ENCODE measurements at places on chromosomes 3 and 15. TPM values are rescaled to one million over a fixed set of nuclear protein-coding genes. Genes with fewer than 3 reads are reported as not detected.

- H3K4me3 ChIP-seq, result no peak overlapping the region
- peak; percentile 66 for DNase-seq
- peak overlapping the region; percentile 17 for H3K27ac ChIP-seq
- no peaks in the 10 kb centered on the region for H3K36me3 ChIP-seq
- no peaks in the 10 kb centered on the region for H3K27me3 ChIP-seq
Measured at GRCh38 chr3:171974986-171975837, 64.2 kb upstream of the FNDC3B start.

The CCR5 gene
- under 0.01 TPM for total RNA-seq

DNA sequence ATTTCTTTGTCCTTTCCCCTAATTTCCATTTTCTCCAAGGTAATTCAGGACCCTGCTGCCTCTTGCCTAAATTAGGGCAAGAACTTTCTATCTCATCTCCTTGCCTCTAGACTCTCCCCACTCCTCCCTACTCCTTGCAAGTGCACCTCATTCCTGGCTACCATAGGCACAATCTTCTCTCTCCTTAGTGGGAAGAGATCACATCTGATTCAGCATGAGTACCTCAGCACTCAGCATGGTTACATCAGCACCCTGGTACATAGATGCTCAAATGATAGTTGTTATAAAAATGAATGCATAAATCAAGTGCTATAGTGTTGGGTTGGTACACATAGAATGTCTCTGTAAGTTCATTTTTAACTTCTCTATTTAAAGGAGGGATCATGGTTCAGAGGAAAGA is 313.4 kb upstream of the RASGRP1 start:
- no peak overlapping the region for H3K27ac ChIP-seq
- no peak for DNase-seq
- H3K4me3 ChIP-seq, result no peak overlapping the region
- H3K27me3 ChIP-seq, result no peaks in the 10 kb centered on the region
- peaks cover 11% of the 10 kb centered on the region for H3K4me1 ChIP-seq

The EEF1AKMT4 gene
- 2.3 TPM for total RNA-seq

The HGD gene
- under 0.01 TPM for total RNA-seq

GRCh38 chr15:99105514-99106341 is 848 bp downstream of the SYNM start:
- peak overlapping the region; percentile 57 for H3K4me3 ChIP-seq
- no peaks in the 10 kb centered on the region for H3K36me3 ChIP-seq
- H3K4me1 ChIP-seq, result no peaks in the 10 kb centered on the region
- peak; percentile 63 for DNase-seq

GRCh38 chr3:47523310-47524073 is 10.0 kb upstream of the ELP6 start:
- no peaks in the 10 kb centered on the region for H3K36me3 ChIP-seq

The SLC28A1 gene
- not detected for total RNA-seq

GRCh38 chr3:99951701-99952100 is 134.0 kb downstream of the CMSS1 start:
- H3K27ac ChIP-seq, result no peak overlapping the region
- H3K27me3 ChIP-seq, result no peaks in the 10 kb centered on the region
- peaks cover 5% of the 10 kb centered on the region for H3K4me1 ChIP-seq

DNA sequence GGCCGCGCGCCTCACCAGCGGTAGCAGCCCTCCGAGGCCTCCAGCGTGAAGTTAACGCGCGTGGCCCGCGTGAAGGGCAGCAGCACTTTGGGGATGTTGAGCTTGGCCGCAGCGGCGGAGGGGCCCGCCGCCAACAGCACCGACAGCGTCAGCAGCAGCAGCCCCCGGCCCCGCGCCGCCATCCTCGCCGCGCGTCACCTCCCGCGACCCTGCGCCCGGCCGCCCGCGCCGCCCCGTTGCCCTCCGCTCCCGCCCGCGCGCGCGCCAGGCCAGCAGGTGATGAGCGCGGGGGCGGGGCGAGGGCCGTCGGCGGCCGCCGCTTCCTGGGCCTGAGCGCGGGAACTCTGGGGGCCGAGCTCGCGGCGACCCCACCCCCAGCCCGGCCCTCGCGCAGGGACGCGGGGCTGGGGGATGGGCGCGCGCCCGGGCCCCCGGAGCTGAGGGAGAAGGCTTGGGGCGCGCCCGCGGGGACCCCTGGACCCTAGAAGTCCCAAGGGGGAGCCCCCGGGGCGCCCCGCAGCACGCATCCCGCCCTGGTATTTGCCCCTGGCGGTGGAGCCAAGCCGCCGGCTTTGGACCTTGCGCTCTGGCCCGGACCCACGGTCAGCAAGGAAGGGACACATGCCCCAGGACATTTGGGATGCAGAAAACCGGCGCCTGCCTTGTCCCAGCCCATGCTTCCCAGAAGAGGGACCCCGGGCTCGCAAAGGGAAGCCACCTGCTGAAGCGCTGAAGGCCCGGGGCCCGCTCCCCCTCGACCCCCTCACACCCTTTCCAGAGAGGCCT is at the start of gene NUP210:
Gene NUP210 (minus strand): TSS at position 278 of the 786 bp plus-strand sequence. CDS start 96 bp downstream, at position 182.
- no peaks in the 10 kb centered on the region for H3K4me1 ChIP-seq
- DNase-seq, result no peak
- no peaks in the 10 kb centered on the region for H3K36me3 ChIP-seq
- no peak within 1 kb of the TSS for H3K27ac ChIP-seq

GRCh38 chr3:170644711-170645110 is 58.8 kb upstream of the SLC7A14 start:
- peaks cover 2% of the 10 kb centered on the region for H3K4me1 ChIP-seq
- no peaks in the 10 kb centered on the region for H3K36me3 ChIP-seq
- H3K27me3 ChIP-seq, result no peaks in the 10 kb centered on the region
- H3K27ac ChIP-seq, result no peak overlapping the region
- no peak overlapping the region for H3K4me3 ChIP-seq
- no peak for DNase-seq

GRCh38 chr3:18092726-18093125 is 332.4 kb downstream of the SATB1 start:
- no peaks in the 10 kb centered on the region for H3K27me3 ChIP-seq
- no peak overlapping the region for H3K4me3 ChIP-seq
- no peaks in the 10 kb centered on the region for H3K36me3 ChIP-seq
- H3K4me1 ChIP-seq, result no peaks in the 10 kb centered on the region

- H3K36me3 ChIP-seq, result no peaks in the 10 kb centered on the region
- no peaks in the 10 kb centered on the region for H3K4me1 ChIP-seq
- no peak overlapping the region for H3K4me3 ChIP-seq
- no peaks in the 10 kb centered on the region for H3K27me3 ChIP-seq
- DNase-seq, result peak; percentile 83
- no peak overlapping the region for H3K27ac ChIP-seq
Measured at GRCh38 chr3:70882104-70882503, 569.7 kb upstream of the MDFIC2 start.

The CPNE9 gene
- not detected for total RNA-seq

- no peak for DNase-seq
- no peaks in the 10 kb centered on the region for H3K36me3 ChIP-seq
- no peaks in the 10 kb centered on the region for H3K27me3 ChIP-seq
- no peak overlapping the region for H3K27ac ChIP-seq
- no peaks in the 10 kb centered on the region for H3K4me1 ChIP-seq
Measured at GRCh38 chr3:13338231-13338630, 81.9 kb downstream of the NUP210 start.

GRCh38 chr3:11636394-11636770 is 7.3 kb downstream of the VGLL4 start:
- no peak overlapping the region for H3K4me3 ChIP-seq
- peaks cover 11% of the 10 kb centered on the region for H3K4me1 ChIP-seq
- H3K27me3 ChIP-seq, result no peaks in the 10 kb centered on the region
- no peaks in the 10 kb centered on the region for H3K36me3 ChIP-seq
- no peak for DNase-seq

DNA sequence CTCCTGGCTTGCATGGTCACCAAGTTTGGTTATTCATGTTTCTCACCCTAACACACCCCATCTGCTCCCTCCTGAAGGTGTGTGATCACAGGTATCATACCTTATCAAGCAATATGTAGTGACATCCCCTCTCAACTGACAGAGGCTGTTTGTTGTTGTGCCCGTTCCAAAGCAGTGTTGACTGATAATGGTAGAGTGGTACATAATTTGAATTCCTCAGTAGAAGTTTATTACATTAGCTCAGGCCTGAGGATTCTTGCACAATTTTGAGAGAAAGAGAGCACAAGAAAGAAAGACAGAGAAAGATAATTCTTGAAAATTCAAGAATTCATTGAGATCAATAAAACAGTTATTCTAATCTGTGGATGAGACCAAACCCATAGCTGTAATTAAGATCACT is 69.1 kb upstream of the SATB1 start:
- no peak overlapping the region for H3K4me3 ChIP-seq
- no peaks in the 10 kb centered on the region for H3K27me3 ChIP-seq
- H3K36me3 ChIP-seq, result no peaks in the 10 kb centered on the region
- no peak for DNase-seq
- no peak overlapping the region for H3K27ac ChIP-seq

The CD80 gene
- total RNA-seq, result under 0.01 TPM

GRCh38 chr3:31530039-31530959 is 2.4 kb upstream of the STT3B start:
- DNase-seq, result no peak
- H3K4me3 ChIP-seq, result peak overlapping the region; percentile 89
- no peak overlapping the region for H3K27ac ChIP-seq
- H3K4me1 ChIP-seq, result no peaks in the 10 kb centered on the region
- no peaks in the 10 kb centered on the region for H3K36me3 ChIP-seq
- no peaks in the 10 kb centered on the region for H3K27me3 ChIP-seq

DNA sequence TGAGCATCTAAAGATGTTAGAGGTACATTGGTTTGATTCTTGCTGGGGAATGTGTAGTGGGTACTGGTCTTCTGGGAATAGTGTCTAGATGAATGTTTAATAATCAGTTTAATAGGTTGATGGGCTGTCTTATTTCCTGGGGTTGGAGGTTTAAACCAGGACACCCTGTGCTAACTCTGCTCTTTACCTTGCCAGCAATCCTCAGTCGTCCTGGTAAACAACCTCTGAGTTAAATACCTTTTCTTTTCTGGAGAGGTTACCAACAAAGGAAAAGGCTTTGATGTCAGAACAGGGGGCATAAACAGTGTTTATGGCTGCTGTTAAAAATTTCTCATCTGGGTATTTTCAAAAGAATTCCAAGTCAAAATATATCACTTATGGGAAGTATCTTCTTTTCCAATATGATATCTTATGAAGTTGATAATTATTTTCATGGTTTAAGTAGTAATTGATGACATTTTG is 23.5 kb downstream of the MITF start:
- peak overlapping the region; percentile 23 for H3K27ac ChIP-seq
- H3K4me3 ChIP-seq, result no peak overlapping the region
- H3K36me3 ChIP-seq, result no peaks in the 10 kb centered on the region

- DNase-seq, result no peak
- no peak overlapping the region for H3K4me3 ChIP-seq
- H3K27me3 ChIP-seq, result no peaks in the 10 kb centered on the region
- H3K4me1 ChIP-seq, result no peaks in the 10 kb centered on the region
- no peak overlapping the region for H3K27ac ChIP-seq
- no peaks in the 10 kb centered on the region for H3K36me3 ChIP-seq
Measured at GRCh38 chr3:53026382-53027162, 19.3 kb downstream of the SFMBT1 start.

DNA sequence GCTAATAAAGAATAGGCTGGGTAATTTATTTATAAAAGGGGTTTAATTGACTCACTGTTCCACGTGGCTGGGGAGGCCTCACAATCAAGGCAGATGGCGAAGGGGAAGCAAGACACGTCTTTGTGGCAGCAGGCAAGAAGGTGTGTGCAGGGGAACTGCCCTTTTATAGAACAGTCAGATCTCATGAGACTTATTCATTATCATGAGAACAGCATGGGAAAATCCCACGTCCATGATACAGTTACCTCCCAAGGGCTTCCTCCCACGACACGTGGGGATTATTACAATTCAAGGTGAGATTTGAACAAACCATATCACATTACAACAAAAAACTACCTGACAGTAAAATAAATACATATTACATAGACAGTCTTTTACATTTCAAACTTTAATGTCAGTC is 414.9 kb downstream of the NAALADL2 start:
- no peak for DNase-seq
- H3K4me3 ChIP-seq, result no peak overlapping the region
- H3K27ac ChIP-seq, result no peak overlapping the region
- no peaks in the 10 kb centered on the region for H3K36me3 ChIP-seq
- H3K27me3 ChIP-seq, result no peaks in the 10 kb centered on the region

GRCh38 chr3:47782446-47783308 is 984 bp upstream of the SMARCC1 start:
- H3K4me3 ChIP-seq, result peak overlapping the region; percentile 86
- no peaks in the 10 kb centered on the region for H3K36me3 ChIP-seq
- H3K4me1 ChIP-seq, result peaks cover 2% of the 10 kb centered on the region

GRCh38 chr3:186930641-186931531 is 560 bp downstream of the ST6GAL1 start:
- peaks cover 3% of the 10 kb centered on the region for H3K4me1 ChIP-seq
- H3K27me3 ChIP-seq, result peaks cover 3% of the 10 kb centered on the region
- H3K36me3 ChIP-seq, result no peaks in the 10 kb centered on the region
- peak overlapping the region; percentile 70 for H3K4me3 ChIP-seq
- no peak overlapping the region for H3K27ac ChIP-seq

The GALNT15 gene
- 37.7 TPM for total RNA-seq

The FBXO40 gene
- total RNA-seq, result not detected

The KBTBD8 gene
- total RNA-seq, result 2.3 TPM

The GHRL gene
- total RNA-seq, result not detected

The MEX3B gene
- 8.1 TPM for total RNA-seq

GRCh38 chr3:51673181-51673801 is 2.2 kb downstream of the TEX264 start:
- peaks cover 2% of the 10 kb centered on the region for H3K36me3 ChIP-seq
- no peak overlapping the region for H3K27ac ChIP-seq
- peak overlapping the region; percentile 4 for H3K4me3 ChIP-seq
- H3K4me1 ChIP-seq, result peaks cover 13% of the 10 kb centered on the region
- DNase-seq, result no peak

DNA sequence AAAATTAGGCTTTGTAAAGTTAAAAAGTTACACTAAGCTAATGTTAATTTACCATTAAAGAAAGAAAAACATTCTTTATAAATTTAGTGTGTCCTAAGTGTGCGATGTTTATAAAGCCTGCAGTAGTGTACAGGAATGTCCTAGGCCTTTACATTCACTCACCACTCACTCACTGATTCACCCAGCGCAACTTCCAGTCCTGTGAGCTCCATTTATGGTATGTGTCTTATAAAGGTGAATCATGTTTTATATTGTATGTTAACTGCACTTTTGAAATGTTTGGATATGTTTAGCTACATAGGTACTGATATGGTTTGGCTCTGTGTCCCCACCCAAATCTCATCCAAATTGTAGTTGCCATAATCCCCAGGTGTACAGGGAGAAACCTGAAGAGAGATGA is 549.7 kb upstream of the EPHA6 start:
- no peak overlapping the region for H3K4me3 ChIP-seq
- H3K27me3 ChIP-seq, result no peaks in the 10 kb centered on the region
- no peaks in the 10 kb centered on the region for H3K36me3 ChIP-seq
- H3K4me1 ChIP-seq, result no peaks in the 10 kb centered on the region
- DNase-seq, result no peak
- H3K27ac ChIP-seq, result no peak overlapping the region

All from fibroblast of lung (primary cell).